DND-41 (cell line): ENCODE measurements at places on chromosomes 1 and 21.
A peak's percentile ranks its signal among the peaks of the same experiment; 100 is the strongest.

GRCh38 chr1:245901037-245901436 lies 606.0 kb downstream of the SMYD3 start:
- DNase-seq: no peak

GRCh38 chr1:168476588-168477385 lies 67.0 kb downstream of the XCL2 start:
- no peak for DNase-seq

GRCh38 chr1:3003039-3003940 lies 18.0 kb upstream of the ACTRT2 start:
- no peak for DNase-seq

- no peak for DNase-seq
These were observed 822 bp downstream of the CCT3 start for GRCh38 chr1:156337052-156337887.

- no peak for DNase-seq
These were observed 114.1 kb upstream of the CD34 start for GRCh38 chr1:208025031-208025430.

GRCh38 chr1:191490303-191490702 lies 668.0 kb upstream of the RGS18 start:
- no peak for DNase-seq

DNA sequence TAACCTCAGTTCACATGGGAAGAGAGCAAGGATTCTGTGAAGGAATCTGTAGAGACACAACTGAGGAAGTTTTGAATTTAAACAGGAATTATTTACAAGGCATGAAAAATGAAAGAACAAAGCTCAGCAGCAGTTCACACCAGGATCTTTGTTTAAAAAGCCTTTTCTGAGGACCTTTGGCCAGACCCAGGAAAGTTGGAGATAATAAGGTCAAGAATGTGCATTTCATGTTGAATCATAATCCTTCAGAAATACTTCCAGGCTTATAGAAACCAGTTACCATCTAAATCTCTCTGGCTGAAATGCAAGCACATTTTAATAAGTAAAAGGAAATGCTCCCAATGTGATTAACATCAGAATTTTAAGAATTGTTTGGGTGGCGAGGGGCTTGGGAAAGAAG lies 2.7 kb downstream of the CLIC6 start:
- no peak for DNase-seq

DNA sequence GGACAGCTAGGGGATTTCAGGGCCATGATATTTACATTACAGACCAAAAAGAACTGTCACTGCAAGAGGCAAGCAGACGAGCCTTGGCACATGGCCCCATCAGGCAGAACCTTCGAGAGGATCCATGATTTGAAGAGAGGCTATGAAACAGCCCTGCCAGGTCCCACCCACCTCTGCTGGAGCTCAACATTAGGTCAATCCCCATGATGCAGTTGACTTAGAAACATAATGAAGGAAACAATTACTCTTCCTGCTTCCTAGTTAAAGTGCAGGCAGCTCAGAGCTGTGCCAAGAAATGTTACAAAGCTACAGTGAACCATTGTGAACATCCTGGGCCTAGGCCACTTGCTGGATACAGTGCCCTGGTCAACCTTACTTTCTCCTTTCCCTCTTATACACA lies 41.7 kb upstream of the PTCH2 start:
- no peak for DNase-seq

DNA sequence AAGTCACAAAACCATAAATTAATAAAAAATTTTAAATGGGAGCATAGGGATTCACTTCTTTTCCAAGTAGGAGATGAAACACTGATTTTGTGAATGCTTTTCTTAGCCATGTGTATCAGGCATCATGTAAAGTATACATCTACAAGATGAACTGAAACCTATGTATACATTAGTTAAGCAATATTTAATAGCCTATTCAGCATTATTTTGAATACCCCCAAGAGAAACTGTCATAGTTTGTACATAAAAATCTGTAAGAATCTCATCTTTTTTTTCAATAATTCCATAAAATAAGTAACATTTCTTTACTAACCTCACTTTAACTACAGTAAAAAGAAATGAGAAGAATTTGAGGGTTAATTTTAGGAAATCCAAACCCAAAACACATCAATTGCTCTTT lies 348.0 kb downstream of the KCNT2 start:
- DNase-seq: no peak

- peak; percentile 78 for DNase-seq
These were observed 1.3 kb downstream of the NEK7 start for GRCh38 chr1:198157847-198158725.

DNA sequence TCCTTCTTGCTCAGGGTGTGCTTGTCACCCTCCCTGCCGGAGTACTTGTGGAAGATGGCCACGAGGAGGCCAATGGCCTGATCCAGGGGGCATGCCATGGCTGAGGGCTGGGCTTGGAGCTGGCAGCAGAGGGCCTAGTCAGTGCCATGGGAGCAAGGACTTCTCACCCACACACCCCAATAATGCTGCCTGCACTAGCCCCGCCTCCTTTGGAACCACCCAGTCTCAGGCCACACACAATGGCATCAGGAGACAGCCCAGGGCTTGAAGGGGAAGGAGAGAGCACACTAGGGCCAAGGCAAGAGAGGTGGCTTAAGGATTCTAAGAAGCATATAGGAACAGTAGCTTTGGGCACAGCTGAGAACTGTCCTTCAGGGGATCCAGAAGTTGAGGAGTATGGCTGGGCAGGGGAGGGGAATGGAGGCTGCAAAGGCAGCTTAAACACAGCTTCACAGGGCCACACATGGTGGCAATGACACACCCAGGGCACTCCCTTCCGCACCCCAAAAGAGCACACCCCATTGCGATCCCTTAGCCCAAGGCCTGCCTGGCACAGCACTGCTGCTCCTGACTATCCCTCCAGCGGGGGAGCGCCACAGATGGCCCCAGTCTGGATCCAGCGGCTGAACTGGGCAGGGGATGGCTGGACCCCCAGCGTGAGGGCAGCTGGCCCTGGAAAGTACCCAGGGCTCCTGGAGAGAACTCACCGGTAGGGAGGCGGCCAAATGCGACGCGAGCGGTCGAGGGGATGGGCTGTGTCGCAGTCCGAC lies at the start of gene S100A6:
Gene S100A6, minus strand, starts transcription at position 750 of the 770 bp plus-strand sequence. Its CDS starts 652 bp downstream, at position 98.
- DNase-seq: no peak

DNA sequence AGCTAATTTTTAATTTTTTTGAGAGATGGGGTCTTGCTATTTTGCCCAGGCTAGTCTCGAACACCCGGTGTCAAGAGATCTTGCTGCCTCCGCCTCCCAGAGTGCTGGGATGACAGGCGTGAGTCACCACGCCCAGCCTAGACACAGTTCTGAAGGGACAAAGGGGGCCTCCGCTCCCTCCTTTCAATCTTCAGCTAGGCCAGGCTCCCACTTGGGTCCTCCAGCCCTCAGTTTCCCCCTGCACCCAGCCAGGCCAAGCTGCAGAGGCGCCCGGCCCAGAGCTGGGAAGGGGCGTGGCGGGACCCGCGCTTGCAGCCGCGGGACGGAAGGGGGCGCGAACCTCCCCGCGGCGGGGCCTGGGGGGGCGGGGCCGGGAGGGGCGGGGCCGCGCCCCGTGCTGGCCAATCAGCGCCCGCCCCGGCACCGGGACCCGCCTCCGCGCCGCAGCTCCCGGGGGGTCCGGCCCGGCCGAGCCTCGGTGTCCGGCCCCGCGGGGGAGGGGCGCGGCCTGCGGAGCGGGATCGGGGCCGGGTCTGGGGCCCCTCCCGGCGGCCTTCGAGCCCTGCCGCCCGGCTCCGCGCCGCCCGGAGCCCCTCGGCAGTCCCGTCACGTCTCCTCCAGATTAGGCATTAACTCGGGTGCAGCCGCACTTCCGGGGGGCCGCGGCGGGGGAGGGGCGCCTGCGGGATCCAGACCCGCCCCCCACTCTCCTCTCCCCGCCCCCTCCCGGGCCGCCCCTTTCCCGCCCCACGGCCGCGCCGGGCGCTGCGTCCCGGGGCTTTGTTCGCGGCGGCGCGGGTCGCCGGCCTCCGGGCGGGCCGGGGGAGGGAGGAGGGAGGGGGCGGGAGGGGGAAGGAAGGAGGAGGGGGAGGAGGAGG lies 559 bp upstream of the AGRN start:
- peak; percentile 82 for DNase-seq

- DNase-seq: peak; percentile 51
These were observed 668 bp downstream of the RNF11 start for GRCh38 chr1:51236531-51237350.

- no peak for DNase-seq
These were observed 8.9 kb downstream of the RBM15 start for GRCh38 chr1:110348050-110348449.

DNA sequence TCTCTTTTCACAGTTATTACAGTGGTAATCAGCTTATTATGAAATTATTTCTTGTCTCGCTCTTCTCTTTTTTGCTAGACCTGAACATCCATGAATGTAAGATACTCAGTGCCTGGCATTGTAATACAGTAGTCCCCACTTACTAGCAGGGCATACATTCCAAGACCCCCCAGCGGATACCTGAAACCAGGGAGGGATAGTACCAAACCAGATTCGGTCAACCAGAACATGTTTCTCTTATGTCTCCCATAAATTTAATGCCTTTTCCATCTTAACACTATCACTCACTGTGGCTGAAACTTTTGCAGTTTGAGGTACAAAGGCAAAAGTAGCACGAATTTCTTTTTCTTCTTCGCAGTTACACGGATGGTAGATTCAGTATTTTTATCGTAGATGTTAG lies 24.6 kb upstream of the B3GALT2 start:
- no peak for DNase-seq

- DNase-seq: no peak
These were observed 16.1 kb upstream of the TRABD2B start for GRCh38 chr1:48013270-48013669.

- peak; percentile 74 for DNase-seq
These were observed 2.3 kb downstream of the SPEN start for GRCh38 chr1:15849775-15850324.

GRCh38 chr1:160761886-160762285 lies 22.8 kb downstream of the SLAMF7 start:
- no peak for DNase-seq

GRCh38 chr1:44302541-44302940 lies 52.5 kb downstream of the ERI3 start:
- no peak for DNase-seq

GRCh38 chr1:212650228-212650627 lies 41.7 kb downstream of the ATF3 start:
- DNase-seq: no peak
